ENCODE measurements at places on chromosomes 1 and 21.

- no peak for DNase-seq
These were observed 9.5 kb downstream of the SIM2 start for GRCh38 chr21:36708286-36709029.

- DNase-seq, result no peak
These were observed 704 bp downstream of the WDR4 start for GRCh38 chr21:42878678-42878992.

- DNase-seq, result no peak
These were observed 16.2 kb downstream of the OLIG2 start for GRCh38 chr21:33041981-33042380.

GRCh38 chr21:44379991-44380865, 26.8 kb downstream of the TRPM2 start:
- DNase-seq, result no peak

DNA sequence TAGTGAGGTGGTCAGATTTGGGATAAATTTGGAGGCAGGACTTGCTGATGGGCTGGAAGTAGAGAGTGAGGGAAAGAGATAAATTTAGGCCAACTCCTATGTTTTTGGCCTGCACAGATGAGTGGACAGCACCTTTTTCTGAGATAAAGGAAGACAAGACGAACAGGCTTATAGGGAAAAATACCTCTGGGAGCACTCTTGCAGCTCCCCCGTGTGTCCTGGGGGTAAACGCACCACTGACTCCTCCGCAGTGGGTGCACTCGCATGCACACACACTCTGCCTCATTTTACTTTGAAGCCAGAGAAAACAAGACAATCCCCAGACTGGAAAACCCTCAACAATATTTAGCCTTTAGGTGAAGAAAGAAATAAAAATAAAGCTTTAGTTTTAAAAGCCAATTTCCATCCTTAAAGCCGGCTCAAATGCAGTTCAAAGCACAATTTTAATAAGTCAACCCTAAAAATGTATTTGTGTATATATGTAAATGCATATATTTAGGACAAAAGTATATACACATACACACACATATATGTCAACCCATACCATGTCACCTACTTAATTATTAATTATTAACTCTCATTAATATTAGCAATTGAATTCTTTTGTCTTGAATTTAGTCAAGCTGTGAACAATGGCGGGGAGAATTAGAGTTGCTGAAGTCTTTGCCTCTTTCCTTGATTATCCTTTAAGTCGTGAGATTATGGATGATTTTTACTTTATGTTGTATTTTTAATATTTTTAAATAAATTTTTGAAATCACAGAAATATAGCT, 341.8 kb downstream of the ZNF326 start:
- DNase-seq, result no peak

GRCh38 chr1:115839679-115840237, 1.2 kb downstream of the NHLH2 start:
- DNase-seq, result no peak

DNA sequence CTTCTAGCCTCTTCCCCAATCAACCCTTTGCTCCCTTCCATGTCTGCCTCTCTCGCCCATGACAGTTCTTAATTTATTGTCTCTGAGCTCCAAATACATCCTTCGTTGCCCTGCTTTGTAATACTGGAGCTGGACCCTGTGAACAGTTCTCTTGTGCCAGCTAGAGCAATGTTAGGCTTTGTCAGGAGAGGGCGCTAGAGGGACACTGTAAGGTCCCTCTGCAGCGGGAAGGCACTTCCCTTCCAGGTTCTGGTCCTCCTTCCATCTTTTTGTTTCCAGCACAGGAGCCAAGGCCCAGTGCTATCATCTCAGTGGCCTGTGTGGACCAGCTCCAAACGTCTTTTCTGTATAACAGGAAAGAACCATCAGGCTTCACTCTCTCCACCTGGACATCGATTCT, 95.9 kb downstream of the PTPRU start:
- DNase-seq, result no peak

GRCh38 chr1:26081267-26082019, 14.0 kb upstream of the TRIM63 start:
- DNase-seq, result no peak
